ENCODE measurements at places on chromosomes 13 and 19.

GRCh38 chr13:106291006-106291405 is 244.5 kb downstream of the EFNB2 start:
- DNase-seq, result peak; percentile 9

DNA sequence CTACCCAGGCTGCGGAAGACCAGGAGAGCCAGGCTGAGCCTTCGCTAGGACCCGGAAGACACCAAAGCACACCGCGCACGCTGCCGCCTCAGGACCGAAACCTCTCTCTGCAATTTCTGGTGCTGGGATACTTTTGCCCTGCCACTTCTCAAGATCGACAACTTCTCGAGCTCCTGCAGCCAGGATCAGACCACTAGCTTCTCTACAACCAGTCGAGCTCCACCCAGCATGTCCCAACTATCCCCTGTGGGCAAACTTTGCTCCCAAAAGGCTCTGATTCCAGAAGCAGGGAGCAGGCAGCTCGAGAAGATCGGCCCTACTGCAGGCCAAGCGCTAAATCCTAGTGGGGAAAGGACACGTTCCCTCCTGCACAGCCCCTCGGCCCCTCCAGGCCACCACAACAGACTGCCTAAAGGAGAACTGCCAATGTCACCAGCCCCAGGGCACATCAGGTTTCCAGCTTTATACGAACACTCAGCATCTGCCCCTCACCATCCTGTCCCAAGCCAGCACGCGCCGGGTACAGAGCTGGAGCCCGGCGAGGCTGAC is 979 bp downstream of the AKAP8 start:
- DNase-seq, result peak; percentile 34

GRCh38 chr13:50224534-50224933 is 209.3 kb downstream of the KCNRG start:
- peak; percentile 35 for DNase-seq

DNA sequence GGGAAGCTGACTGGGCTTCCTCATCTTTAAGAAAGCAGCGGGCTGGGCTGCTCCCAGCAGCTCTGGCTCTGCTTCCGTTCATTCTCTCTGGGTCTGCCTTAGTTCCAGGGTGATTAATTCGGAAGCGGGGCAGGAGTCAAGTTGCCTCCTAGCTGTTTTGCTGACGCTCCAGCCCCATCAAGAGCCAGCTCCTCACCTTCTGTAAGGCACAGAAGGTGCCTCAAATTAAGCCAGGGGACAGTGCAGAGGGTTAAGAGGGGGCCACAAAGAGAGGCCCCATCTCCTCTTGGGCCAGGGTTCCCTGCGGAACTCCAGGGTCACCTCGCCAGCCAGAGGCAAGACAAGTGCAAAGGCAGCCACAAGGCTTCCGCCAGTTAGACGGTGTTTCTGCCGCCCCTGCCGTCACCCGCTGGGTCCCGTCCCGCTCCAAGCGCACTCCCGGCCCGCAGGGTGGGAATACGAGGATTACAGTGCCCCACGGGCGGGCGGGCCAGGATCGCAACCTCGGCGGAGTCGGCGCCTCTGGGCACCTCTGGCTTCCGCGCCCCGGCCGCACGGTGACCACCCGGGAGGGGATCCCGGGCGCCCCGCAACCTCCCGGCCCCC is 508 bp downstream of the SLC15A1 start:
- no peak for DNase-seq

DNA sequence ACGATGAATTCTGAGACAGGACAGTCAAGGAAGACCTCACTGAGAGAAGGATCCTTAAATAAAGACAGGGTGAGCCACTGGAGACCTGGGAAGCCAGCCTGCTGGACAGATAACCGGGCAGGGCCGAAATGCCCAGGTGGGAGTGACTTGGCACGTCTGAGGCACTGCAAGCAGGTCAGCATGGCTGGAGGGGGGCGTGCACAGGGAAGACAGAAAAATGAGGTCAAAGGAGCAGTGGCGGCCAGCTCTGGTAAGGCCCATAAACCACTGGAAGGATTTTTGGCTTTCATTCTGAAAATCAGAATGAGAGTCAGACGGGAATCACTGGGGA is 5.8 kb upstream of the ATP1A3 start:
- no peak for DNase-seq

DNA sequence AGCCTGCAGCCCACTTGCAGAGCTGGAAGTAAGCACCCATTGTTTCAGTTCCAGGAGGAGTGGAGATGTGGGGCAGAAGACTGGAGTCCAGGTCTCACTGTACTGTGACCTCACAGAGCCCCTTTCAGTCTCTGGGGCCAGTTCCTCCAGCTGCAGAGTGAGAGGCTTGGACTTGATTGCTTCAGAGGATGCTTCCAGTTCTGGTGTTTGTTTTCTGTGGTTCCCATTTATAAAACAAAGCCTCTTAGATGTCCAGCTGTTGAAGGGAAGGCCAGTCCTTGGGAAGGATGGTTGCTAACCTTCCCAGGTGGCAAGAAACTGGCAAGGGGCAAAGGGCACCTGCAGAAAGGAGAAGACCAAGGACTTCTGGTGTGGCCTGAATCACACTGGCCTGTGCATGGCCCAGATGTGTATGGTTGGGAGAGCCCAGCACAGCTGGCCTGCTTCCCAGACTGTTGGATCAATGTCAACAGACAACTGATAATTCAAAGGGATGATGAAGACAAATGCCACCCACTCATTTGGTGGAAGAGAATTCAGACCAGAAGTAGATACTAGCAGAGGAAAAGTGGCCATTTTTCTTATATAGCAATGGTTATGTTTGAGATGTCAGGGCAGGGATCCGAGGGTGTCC is 218.5 kb downstream of the ZNF536 start:
- DNase-seq, result no peak

- no peak for DNase-seq
These were observed 5.5 kb downstream of the ACTMAP start for GRCh38 chr19:40744554-40745401.

DNA sequence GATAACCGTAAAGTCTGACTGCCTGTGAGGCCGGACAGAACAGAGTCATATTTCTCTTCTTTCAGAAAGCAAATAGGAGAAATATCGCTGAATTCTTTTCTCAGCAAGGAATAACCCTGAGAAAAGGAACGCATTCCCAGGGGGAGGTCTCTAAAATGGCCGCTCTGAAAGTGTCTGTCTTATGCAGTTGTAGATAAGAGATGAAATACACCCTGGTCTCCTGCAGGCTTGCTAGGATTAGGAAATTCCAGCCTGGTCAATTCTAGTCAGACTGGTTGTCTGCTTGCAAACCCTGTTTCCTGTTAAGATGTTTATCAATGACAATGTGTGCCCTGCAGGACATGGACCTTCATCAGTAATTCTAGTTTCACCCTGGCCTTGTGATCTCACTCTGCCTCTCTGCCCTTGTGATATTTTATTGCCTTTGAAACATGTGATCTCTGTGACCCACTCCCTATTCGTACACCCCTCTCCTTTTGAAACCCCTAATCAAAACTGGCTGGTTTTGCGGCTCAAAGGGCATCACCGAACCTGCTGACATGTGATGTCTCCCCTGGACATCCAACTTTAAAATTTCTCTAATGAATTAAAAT is 934.8 kb upstream of the SPRY2 start:
- DNase-seq, result no peak

GRCh38 chr19:10431943-10432735 is 11.8 kb downstream of the PDE4A start:
- DNase-seq, result no peak

DNA sequence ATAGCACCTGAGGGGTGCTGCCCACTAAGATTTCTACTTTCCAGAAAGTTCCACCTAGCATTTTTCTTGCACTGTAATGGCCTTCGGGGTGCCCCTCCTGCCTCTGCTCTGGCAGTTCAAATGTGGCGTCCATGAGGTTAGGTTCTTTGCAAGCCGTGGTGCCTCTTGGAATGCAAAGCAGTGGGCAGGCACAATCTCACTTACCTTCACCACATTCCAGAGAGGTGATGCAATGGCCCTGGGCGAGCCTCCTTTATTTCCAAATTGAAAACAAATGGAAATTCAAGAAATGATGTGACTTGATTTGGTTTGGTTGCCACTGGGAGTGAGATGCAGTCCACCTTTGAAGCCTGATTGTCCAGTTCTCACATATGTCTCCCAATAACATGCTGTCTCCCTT is 46.9 kb downstream of the FGF9 start:
- DNase-seq, result peak; percentile 3

DNA sequence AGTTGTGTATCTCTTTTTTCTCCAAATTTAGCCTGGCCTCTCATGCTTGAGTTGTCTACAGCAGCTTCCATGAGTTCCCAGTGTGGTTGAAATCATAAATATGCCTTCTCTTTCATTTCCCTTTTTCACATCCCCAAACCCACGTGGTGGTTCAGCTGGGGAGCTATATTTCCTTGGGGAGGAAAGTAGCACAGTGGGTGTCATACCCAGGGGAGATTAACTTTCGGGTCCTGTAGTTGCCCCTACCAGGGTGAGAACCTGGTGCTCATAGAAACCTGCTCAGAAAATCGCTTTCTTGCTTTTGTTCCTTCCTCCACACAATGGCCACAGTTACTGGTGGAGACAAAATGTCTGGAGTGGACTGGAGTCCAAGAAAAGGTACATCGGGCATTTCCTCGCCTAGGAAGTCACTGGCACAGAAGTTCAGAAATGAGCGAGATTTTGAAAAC is 7.0 kb upstream of the LILRA4 start:
- DNase-seq, result no peak

DNA sequence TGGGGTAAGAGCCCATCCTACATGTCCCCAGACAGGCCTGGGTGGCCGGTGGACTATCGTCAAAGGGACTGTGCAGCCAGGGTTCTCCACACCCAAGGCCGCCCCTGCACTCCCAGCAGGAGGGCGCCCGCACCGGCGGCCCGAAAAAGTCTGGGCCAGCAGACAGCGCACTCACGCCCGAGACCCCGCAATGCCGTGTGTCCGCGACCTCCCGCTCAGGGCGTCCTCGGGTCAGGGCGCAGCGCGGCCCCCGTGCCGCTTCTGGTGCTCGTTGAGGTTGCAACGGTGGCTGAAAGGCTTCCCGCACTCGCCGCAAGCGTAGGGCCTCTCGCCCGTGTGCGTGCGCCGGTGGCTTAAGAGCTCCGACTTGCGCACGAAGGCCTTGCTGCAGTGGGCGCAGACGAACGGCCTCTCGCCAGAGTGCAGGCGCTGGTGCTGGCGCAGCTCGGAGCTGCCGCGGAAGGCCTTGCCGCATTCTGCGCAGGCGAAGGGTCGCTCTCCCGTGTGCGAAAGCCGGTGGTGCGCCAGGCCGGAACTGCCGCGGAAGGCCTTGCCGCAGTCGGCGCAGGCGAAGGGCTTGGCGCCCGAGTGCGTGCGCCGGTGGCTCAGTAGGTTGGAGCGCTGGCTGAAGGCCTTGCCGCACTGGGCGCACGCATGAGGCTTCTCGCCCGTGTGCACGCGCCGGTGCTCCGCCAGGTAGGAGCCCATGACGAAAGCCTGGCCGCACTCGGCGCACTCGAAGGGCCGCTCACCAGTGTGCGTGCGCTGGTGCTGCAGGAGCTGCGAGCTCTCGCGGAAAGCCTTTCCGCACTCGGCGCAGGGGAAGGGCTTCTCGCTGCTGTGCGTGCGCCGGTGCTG is 2.8 kb upstream of the A1BG start:
- DNase-seq, result no peak

DNA sequence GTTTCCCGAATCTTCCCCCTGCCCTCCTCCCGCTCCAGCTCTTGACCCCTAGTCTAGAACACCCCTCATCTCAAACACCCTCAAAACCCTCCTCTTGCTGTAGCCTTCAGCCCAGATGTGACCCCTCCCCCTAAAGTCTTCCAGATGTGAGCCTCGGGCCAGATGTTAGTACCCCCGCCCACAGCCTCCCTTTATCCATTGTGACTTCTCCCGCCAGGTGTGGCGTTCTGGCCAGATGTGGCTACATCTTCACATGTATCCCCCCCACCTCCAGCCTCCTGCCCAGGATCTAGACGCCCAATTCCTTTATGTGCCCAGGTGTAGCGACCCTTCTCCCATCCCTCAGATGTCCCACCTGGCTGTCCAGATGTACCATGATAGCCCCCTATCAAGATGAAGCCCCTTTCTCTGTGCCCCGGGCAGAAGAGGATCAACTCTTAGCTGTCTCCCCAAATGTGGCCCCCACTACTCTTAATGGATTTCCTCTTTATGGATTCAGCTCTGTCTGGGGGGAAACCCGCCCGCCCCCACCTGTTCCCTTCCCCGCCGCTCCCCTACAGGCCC is 517 bp upstream of the LTBP4 start:
- no peak for DNase-seq

DNA sequence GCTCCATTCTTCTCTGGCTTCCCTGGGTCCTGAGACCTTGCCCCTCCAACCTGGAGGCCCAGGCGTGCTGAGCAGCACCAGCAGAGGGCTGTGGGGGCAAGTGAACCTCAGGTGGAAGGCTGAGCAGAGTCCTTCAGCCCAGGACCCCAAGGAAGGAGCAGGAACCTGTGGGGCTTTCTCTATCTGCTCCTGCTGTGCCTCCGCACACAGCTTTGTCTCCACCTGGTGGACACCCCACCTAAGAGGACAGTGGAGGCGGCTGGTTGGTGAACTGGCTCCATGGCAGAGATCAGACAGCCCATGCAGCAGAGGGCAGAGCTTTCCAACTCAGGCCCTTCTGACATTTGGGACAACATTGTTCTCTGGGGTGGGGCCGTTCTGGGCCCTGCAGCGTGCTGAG is 19.7 kb downstream of the ZFR2 start:
- peak; percentile 39 for DNase-seq

GRCh38 chr13:94709001-94709834 is 3.1 kb downstream of the SOX21 start:
- DNase-seq, result no peak

GRCh38 chr19:55459950-55460657 is 1.3 kb downstream of the ISOC2 start:
- DNase-seq, result no peak

- no peak for DNase-seq
These were observed 605 bp upstream of the TEX30 start for GRCh38 chr13:102774214-102774568.

- DNase-seq, result peak; percentile 88
These were observed 4.2 kb downstream of the PSG2 start for GRCh38 chr19:43078311-43078710.

- no peak for DNase-seq
These were observed 371.8 kb downstream of the SLITRK6 start for GRCh38 chr13:85427416-85427815.

DNA sequence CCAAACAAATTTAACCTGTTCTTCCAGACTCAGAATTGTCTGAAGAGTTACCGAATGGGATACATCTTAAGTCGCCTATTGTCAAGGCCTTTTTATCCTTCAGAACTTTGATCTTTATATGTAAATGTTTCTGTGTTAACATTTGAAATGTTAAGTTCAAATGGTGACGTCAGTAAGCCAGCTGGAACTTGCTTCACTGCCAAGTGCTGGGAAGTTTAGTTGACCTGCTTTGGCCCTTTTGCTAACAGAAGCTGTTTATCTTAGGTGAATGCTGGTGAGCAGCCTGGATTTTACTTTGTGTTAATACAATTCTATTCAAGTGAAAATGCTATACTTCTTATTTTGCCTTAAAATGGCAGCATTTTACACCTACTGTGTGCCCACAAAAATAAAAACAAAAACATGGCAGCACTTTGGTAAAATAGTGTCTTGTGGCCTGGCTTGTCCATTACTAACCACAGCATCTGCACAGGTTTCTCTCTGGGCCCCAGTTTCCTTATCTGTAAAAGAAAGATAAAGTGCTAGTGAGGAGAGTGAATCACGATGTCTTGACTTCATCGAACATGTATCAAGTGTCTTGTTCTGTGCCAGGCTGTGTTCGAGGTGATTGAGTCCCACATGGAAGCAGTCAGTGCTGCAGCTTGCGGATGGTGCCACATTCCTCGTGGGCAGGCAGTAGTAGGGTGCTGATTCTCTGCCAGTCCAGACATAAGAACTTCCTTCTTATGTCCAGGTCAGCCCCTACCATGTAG is 2.2 kb downstream of the NAXD start:
- peak; percentile 82 for DNase-seq

All from NCI-H226 (cell line).